Right lobe of liver (tissue), 6 donors: ENCODE measurements at places on chromosomes 2 and 18.

GRCh38 chr18:55839343-55839742 lies 251.4 kb upstream of the TCF4 start:
- DNase-seq = no peak

- DNase-seq = no peak
These were observed 137.9 kb downstream of the GPD2 start for GRCh38 chr2:156574112-156574511.

DNA sequence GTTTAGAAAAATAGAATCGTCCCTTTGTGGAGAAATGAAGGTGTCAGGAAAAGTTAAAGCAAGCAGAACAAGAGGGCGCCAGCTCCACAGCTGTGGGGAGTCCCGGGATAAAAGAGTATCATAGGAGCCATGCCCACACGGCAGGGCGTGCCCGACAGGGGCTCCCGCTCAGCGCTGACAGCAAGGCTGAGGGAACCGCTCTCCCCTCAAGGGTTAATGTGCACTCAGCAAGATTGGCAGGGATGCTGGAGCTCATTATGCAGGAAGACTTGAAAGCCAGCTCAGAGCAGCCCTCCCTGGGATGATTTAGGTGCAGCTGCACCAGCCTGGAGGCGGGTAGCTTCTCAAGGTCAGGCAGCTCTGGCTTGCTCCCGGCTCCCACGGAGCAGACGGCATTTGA lies 500.2 kb downstream of the EIPR1 start:
- no peak for DNase-seq

GRCh38 chr2:234983011-234983726 lies 31.4 kb downstream of the SH3BP4 start:
- no peak for DNase-seq

DNA sequence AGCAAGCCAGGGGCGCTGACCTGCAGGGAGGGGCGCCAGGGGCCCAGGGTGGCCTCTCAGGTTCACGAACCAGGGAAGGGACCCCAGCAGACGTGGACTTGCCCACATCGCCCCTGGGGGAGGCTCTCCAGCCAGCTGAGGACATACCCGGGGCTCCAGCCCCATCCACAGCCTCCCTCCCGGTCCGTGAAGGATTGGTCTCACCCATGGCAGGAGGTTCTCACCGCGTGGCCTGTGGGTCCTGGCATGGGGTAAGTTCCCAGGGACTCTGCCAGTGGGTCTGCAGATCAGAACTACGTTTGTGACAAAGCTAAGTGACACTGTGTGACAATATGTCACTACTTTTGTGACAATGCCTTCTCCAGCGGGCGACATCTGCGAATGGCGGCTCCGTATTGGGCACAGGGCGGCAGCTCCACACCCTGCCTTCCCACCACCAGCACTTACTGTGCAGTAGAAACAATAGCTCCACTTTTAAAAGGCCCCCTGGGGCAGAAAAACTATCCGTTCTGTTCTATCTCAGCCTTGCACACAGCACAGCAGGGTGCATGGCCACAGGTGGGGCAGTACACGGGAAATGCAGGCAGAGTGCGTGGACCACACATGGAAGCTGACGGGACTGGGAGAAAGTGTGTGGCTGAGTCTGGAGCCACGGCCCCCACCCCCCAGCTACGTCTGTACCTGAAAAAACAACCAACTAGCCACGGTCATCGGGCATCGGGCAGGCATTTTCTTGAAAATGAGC lies 65.2 kb upstream of the CTDP1 start:
- DNase-seq = peak; percentile 12

- peak; percentile 38 for DNase-seq
These were observed 107.2 kb upstream of the SMAD2 start for GRCh38 chr18:48037481-48038271.

DNA sequence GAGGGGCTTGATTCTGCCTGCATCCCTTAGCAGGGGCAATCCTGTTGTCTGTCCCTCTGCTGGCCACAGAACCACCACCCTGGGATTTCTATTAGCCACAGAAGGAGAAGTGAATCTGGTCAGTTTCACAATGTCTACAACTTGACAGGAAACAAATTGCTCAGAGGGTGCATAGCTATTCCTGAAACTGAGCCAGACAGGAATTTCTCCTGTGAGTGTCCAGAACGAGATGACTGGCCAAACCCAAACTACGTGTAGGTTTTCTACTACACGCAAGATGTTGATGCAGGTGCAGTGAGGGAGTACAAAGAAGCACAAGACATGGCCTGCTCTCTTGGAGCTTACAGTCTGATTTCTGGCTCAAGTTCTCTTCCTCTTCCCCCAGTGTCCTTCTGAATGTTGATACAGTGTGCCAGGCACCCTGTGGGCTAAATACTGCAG lies 201.9 kb downstream of the CLIP4 start:
- no peak for DNase-seq

DNA sequence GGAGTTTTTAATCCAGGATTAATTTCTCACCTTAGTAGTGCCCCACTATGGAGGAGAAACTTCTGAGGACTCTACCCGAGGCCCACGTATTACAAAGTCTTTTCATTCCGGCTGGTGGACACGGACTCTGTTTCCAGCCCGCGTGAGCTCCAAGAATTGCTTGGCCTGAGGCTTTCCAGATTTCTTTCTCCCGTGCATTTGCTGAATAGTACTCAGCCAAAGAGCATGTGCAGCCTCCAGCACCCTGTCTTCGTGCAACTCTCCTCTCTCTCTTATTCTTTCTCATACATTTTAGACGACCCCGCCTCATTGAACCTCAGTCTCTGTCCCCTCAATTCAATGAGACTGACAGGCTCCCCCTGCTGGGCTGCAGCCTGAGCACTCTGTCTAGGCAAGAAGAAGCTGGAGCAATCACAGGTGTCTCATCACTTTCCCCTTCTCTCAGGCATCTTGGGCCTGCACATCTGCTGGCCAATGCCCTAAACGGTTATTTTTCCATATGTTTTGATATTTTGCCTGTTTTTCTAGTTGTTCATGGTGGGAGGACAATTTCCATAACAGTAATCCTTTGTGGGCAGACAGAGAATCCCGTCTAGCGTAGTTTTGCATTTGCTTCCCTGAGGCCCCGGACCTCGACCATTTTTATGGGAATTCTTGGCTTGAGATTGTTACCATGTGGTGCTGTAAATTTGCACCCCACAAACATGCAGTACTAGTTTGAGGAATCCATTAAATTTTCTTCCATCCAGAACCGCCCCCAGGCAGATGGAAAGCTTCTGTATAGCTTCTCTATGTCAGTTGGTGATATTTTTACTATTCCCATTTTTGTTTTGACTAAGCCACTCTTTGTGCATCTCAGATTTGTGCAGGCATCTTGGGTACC lies 50.1 kb upstream of the LPIN2 start:
- peak; percentile 76 for DNase-seq

- peak; percentile 55 for DNase-seq
These were observed 15.9 kb downstream of the C2orf74 start for GRCh38 chr2:61177727-61178549.

DNA sequence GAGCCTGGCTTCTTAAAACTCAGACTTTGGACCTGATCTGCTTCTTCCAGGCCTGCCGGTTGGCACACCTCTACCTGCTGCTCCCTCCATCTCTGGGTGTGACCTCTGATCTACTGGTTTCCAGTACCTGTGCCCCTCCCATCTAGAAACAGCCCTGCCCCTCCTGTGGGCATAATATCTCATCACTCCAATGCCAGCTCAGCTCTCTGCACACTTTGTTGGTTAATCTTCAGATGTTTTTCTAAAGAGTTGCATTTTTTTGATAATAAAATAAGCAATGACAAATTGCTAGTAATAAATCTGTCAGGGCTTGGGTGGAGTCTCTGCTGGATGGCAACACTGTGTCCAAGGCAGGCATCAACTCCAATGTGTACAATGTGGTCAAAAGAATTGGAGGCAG lies 89.6 kb upstream of the PPP1CB start:
- DNase-seq = no peak

GRCh38 chr2:9106338-9107167 lies 100.1 kb upstream of the ASAP2 start:
- no peak for DNase-seq

DNA sequence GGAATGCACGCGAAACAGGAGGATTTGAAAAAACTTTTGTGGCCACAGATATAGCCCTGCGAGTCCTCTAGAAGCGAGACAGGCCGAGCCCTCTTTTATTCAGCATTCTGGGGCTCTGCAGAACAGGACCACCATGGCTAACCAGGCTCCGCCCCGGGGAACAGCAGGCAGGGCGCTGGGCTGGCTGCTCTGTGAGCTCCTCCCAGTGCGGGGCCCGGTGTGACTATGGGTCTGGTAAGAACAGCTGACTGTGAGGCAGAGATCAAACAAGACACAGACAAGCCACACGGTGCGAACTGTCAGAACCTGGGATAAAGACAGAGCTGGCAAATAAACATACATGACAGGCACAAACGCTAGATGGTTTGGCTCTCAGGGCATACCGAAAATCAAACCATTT lies 15.5 kb downstream of the PXDN start:
- no peak for DNase-seq

DNA sequence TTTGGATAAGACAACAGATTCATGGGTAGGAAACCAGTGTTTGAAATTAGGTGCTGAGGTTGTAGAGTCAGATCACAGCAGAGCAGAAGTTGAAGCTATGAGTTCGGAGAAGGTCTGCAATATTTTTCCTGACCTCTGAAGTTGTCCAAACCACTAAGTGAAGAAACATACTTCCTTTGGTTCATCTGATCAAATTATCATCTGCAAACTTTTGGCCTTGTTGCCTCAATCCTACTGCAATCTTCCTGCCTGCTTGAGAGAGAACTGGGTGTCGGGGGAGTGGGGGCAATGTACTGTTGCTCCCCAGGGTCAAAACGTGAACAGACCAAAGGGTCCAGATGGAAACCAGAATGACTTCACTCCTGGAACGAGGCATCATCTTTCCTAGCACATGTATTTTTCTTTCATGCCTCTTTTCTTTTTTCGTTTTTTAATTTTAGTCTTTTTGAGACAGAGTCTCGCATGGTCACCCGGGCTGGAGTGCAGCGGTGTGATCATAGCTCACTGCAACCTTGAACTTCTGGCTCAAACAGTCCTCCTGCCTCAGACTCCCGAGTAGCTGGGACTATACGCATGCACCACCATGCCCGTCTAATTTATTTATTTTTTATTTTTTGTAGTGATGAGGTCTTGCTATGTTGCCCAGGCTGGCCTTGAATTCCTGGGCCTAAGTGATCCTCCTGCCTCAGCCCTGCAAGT lies 42.7 kb downstream of the RAB31 start:
- no peak for DNase-seq

DNA sequence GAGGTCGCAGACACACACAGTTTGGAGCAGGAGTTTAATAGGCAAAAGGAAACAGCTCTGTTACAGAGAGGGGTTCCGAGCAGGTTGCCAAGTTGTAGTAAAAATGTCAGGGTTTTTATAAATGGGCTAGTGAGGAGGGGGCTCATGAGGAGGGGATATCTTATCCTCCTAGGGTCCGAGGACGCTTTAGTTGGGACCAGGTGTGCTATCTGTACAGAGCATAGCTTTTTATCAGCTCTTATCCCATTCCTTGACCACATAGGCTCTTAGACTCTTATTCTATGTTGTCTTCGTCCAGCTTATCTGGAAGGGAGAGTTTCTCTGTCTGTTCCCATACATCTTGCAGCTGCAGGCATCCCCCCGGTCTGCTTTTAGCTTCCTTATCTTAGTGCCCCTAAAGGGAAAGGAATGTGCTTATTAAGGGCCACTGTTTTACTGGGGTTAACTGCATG lies 44.7 kb downstream of the PDK1 start:
- DNase-seq = no peak

DNA sequence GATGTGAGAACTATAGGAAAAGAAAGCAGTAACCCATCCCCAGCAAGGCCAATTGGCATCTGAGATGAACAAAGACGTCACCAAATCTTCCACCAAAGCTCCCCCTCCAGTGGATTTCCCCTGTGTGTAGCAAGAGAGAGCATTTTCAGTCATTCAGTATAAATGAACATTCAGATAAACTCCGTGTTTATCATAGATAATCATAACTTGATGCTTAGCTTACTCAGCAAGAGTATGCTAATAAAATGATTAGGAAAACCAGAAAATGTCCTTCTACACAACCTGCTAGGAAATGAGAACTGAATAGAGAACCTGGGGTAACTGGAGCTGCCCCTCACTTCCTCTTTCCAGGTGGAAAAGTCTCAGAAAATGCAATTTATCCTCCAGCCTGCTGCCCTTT lies 198.0 kb upstream of the CCDC150 start:
- no peak for DNase-seq

GRCh38 chr2:98868548-98869271 lies 67.3 kb downstream of the CRACDL start:
- no peak for DNase-seq

- DNase-seq = no peak
These were observed 1.8 kb downstream of the DCC start for GRCh38 chr18:52341608-52342381.

DNA sequence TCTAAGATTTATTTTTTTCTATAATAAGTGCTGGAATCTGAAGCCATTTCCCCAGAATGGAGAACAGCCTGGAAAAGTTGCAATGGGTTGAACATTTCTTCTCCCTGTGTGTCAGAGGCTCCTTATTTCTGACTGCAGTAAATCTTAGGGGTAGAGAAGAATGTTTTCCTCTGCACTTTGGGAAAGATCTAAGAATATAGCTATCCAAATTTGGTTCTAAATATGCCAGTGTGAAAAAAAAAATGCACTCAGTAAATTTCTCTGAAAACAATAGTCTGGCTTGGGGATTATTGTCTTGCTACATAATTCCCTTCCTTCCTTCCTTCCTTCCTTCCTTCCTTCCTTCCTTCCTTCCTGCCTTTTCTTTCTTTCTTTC lies 19.7 kb upstream of the CYRIA start:
- no peak for DNase-seq
